ENCODE measurements at places on chromosomes 12 and 14.

DNA sequence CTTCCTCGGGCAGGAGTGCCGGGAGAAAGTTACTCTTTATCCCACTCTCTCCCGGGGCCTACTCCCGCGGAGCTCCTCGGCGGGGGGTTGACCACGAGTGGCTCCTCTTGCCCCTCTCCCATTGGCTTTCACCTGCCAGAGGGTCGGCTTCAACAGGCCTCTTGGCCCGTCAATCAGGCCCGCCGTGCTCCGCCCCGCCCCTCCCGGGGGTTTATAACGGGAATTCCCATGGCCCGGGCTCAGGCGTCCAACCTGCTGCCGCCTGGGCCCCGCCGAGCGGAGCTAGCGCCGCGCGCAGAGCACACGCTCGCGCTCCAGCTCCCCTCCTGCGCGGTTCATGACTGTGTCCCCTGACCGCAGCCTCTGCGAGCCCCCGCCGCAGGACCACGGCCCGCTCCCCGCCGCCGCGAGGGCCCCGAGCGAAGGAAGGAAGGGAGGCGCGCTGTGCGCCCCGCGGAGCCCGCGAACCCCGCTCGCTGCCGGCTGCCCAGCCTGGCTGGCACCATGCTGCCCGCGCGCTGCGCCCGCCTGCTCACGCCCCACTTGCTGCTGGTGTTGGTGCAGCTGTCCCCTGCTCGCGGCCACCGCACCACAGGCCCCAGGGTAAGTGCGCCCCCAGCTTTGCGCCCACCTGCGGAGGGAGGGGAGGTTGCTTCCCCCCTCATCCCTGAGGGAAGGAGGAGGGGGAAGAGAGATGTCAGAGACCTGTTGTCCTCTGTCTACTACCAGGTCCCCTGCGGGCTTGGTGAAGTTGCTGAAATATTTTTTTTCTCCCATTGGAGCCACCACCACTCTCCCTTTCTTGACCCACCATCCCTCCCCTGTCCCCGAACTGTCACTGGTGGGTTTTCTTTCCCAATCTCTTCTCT lies at the start of gene SMOC1:
SMOC1 (plus strand) TSS at position 242 of the 869 bp plus-strand sequence; CDS start at position 505, 263 bp downstream.
- DNase-seq: peak; percentile 47

GRCh38 chr14:40164083-40164482 lies 731.9 kb upstream of the FBXO33 start:
- DNase-seq: no peak

GRCh38 chr14:45793081-45793480 lies 540.1 kb upstream of the MIS18BP1 start:
- no peak for DNase-seq

GRCh38 chr12:42275499-42275898 lies 37.5 kb upstream of the YAF2 start:
- no peak for DNase-seq

- DNase-seq: no peak
Measured at GRCh38 chr12:49028666-49029275, 10.2 kb upstream of the PRKAG1 start.

- DNase-seq: no peak
Measured at GRCh38 chr12:69898236-69898635, 73.2 kb downstream of the MYRFL start.

DNA sequence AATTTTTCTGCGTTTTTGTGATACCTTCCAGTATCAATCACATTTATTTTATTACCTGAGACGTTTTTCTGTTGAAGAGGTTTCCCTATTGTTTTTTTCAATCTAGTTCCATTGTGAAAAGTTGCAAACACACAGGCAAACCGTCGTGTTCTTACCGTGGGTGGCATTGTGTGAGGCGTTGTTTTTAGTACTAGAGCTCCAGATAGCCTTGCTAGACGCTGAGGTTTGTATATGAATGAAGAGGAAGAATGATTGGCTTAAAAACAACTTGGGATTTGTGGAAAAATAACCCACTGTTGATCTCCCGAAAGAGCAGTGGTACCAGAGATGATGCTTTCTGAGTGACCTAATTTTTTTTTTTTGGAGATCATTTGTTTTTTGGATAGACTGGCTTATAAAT lies 1.0 kb downstream of the SOCS4 start:
- DNase-seq: no peak
